Midbrain (tissue), 1 donor: ENCODE measurements at places on chromosomes 12 and 14.

DNA sequence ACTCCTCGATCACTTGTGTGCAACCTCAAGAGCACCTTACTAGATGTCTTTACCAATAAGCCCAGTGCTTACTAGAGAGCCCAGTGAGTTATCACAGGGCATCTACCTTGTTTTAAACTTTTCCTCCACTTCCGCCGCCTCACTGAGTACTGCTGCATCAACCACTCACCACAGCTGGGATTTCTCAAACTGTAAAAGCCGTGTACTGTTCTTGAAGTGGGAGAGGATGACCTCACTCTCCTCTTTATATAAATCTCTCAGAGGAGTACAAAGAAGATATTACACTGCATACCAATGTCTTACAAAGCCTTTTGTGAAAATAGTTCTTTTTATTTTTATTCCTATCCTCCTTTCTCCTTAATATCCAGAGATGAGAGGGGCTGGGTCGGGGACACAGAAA lies 94.1 kb downstream of the PLCZ1 start:
- no peak for DNase-seq

GRCh38 chr12:98126637-98127335 lies 388.6 kb upstream of the TMPO start:
- no peak for DNase-seq

- DNase-seq = no peak
Observed at GRCh38 chr12:51759175-51759574, 89.3 kb downstream of the FIGNL2 start.

- no peak for DNase-seq
Observed at GRCh38 chr12:6428326-6428725, 16.4 kb upstream of the CD27 start.

DNA sequence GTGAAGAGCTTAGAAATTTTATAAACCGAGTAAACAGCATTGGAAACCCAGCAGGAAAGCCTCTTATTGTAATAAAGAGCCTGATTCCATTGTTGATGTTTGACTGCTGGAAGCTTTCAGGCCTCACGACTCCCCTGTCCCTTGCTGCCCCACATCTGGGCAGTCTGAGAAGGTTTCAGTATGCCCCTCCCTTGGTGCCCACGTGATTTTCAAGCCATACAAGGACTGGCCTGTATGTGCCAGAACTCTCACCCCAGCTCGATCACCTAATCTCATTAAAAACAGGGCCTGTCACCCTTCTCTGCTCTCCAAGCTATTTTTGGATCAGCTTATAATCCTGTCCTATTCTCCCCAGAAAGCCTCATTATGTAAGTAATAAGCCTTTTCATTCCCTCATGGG lies 7.5 kb upstream of the PYROXD1 start:
- DNase-seq = no peak

DNA sequence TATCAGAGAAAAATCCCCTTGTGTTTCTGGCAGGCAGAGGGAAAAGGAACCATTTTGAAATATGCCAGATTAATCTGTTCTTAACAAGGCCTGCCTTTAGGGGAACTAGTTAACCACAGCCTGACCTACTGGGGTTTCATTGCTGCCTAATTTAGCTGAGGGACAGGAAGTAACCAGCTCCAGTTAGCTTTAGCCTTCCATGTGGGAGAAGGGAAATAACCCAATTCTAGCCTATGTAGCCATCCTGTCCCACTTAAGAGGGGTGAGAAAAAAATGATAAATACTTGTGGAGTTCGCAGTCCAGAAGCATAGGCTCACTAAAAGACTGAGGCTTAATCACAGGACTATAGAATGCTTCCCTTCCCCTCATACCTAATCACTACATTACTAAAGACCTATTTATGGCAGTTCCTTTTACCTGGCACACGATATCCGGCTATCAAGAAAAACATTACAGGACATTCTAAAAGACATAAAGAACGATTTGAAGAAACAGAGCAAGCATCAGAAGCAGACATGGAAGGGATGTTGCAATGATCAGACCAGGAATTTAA lies 22.8 kb downstream of the COX8C start:
- no peak for DNase-seq

DNA sequence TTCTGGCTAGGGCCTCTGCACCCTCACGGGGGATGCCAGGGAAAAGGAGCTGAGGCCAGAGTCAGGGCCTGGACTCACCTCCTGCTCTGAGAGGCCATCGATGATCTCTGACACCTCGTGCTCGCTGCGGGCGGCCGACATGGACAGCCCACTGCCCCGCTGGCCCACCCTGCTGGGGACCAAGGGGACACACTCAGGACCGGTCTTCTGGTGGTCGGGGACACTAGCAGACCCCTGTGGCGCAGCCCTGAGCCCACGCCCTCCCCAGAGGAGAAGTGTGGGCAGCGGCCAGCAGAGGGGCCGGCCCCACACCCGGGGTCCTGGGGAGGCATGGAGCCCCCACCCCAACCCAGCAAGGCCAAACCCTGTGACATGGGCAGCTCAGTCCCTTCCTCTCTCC lies 134.6 kb downstream of the RFLNA start:
- no peak for DNase-seq

GRCh38 chr12:111488271-111488670 lies 82.5 kb downstream of the SH2B3 start:
- no peak for DNase-seq

GRCh38 chr12:26239122-26239851 lies 43.9 kb downstream of the SSPN start:
- peak; percentile 81 for DNase-seq

DNA sequence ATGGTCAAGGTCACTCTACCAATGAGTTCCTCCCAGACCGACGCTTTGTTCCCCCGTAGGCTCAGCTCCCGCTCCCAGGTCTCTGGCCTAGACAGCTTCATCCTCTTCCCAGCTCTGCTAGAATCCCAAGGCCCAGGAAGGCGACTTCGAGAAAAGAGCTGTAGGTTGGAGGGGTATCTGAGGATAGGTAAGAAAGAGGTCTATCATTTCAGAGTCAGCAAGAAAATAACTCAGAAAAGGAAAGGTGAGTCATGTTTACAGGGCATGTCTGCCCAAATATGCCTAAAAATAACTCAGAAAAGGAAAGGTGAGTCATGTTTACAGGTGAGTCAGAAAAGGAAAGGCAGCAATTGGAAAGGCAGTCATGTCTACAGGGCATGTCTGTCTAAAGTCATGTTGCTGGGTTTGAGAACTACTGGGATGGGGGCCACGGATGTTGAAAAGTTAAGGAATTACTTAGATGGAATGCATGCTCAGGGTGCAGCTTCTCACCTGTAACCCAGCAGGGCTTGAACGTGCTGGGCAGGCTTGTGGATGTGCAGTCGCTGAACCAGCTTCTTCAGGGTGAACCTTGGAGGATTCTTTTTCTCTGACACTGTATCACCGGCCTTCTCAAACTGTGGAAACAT lies 12.2 kb downstream of the TEP1 start:
- no peak for DNase-seq

DNA sequence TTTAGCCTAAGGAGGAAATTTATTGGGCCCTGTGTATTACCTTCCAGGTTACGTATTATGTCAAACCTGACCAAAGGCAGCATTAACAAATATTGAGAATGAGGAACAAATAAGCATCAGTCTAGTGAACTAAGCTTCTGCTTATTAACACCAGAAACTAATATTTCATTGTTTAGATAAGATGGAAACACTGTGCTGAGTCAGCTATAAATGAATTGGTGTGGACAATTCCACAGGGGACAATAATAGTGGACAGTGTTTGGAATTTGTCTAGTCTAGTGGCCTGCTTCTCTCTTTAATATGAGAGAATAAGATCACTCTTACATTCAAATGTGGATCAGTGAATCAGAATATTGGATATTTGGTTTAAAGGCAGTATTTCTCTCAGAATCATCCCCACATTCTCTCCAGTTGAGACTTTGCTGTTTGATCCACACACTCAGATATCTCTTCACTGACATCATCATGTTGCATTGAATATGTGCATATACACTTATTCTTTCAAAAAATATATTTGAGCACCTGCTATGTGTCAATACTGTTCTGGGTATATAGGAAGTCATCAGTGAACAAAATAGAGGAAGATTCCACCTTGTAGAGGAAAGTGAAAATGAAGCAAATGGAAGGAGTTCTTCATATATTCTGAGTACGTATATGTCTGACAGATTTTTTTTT lies 136.3 kb downstream of the DIO2 start:
- DNase-seq = no peak

DNA sequence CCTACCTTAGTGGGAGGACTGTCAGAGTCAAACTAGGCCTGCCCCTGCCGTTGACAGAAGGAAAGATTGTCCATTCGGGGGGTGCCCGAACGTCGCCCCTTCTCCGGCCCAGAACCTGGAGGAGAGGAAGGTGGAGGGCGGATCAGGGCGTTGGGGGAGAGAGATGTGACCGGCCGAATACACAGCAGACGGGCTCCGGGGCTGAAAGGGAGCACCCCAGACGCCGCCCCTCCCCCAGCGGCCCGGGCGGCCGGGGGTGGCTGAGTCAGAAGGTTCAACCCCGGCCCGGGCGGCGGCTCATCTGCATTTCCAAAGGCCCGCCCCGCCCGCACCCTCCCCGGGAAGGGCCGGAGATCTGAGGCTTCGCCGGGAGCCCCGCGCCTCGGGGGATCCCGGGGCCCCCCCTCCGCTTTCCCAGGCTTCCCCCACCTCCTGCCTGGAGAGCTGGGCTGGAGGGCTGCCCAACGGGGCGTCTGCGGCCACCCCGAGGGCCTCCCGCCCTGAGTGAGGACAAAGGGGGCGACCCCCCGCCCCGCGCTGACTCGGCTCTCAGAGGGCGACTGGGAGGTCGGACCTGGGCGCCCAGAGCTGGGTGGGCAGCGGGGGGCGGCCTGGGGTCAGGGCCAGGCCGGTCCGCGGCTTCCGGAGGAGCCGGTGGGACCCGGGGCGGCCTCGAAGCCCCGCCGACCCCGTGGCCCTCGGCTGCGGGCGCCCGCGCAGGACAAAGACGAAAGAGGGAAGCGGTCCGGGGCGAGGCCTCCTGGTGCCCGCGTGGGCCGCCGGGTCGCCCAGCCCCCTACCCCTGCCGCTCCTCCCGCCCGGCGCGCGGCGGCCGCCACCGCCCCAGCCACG lies 3.7 kb upstream of the SETD1B start:
- peak; percentile 65 for DNase-seq

GRCh38 chr12:47731723-47732122 lies 6.4 kb upstream of the ENDOU start:
- DNase-seq = no peak

GRCh38 chr12:68785358-68785757 lies 22.6 kb upstream of the MDM2 start:
- no peak for DNase-seq

DNA sequence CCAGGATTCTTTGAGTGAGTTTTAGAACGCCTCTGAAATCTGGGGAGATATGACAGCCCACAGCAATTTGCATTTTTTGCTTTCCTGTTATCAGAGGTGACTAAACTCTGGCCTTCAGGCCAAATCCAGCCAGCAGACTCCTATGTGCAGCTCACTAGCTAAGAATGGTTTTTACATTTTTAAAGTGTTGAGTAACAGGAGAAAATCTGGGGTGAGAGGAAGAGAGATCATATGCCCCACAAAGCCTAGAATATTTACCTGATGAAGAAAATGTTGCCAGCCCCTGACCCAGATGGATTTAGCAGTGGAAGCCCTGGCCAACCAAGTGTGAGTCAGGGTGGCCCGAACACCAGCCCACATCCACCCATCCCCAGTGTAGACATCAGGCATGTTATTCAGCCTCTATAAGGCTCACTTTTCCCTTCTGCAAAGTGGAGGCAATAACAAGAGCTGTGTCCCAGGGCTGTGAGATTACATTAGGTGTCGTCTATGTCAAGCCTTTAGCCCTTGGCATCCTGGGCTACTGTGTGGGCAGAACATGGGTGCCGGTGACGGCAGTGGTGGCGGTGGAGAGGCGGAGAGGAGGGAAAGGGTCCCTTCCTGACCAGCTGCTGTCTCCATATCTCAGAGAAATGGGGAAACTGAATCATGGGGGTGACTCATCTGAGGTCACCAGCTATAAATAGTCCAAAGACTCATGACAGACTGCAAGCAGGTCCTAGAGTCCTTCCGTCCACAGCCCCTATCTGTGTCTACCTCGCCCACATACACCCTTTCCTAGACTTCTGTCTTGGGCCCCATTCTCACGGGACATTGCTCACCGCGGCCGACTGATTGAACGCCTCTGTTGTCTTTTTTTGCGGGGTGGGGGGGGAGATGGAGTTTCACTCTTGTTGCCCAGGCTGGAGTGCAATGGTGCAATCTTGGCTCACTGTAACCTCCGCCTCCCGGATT lies 32.6 kb upstream of the CD9 start:
- peak; percentile 3 for DNase-seq

GRCh38 chr14:88983755-88984154 lies 159.3 kb downstream of the TTC8 start:
- no peak for DNase-seq

- DNase-seq = no peak
Observed at GRCh38 chr14:105250986-105251385, 2.7 kb downstream of the BTBD6 start.

DNA sequence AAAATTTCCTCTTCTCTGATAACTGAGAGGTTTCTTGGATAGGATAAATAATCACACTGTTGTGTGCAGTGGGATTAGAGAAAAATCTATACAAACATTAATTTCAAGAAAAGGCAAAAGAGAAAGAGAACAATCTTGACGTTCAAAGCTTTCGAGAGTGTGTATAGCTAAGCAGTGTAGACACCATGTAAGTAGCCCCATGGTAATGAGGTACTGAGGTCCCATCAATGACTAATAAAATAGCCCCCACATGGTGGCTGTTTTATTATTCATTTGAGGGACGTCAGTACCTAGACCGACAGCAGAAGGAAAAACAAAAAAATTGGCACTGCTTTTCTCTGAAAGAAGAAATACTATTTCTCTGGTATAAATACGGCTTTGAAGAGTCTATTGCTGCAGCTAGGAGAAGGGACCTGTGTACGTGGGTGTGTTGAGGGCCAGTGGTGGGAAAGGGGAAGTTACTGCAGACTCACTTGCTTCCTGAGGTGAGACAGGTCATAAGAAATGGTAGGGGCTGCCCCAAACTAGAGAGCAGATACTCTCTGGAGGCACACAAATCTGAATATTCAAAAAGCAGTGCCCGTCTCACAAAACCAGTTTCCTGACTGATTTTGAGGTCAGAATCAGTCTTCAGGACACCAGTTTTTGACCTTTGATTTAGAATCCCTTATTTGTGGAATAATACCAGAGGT lies 339.8 kb downstream of the EMP1 start:
- no peak for DNase-seq

DNA sequence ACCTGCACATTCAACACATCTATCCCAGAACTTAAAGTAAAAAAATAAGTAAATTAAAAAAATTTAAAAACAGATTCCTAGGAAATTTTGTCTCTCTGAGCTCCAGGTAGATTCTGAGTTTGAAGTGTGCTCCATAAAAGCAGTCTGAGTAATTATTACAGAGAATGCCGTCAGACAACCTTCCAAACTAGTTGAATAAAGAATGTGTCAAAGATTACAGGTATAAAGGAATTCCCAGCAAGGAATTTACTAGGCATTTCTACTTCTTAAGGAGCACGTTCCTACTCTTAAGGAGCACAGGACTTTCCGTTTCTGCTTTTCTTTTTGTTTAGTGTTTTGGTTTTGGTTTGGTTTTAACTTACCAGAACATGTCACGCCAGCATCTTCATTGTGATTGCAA lies 7.1 kb downstream of the CD163 start:
- no peak for DNase-seq
